ENCODE measurements at places on chromosomes 11 and 22.
A peak's percentile ranks its signal among the peaks of the same experiment; 100 is the strongest.

GRCh38 chr11:115324581-115325432, 179.4 kb downstream of the CADM1 start:
- DNase-seq: no peak

- DNase-seq: no peak
Measured at GRCh38 chr22:45834241-45834640, 142.7 kb downstream of the WNT7B start.

GRCh38 chr11:76724171-76724768, 53.7 kb upstream of the LRRC32 start:
- no peak for DNase-seq

DNA sequence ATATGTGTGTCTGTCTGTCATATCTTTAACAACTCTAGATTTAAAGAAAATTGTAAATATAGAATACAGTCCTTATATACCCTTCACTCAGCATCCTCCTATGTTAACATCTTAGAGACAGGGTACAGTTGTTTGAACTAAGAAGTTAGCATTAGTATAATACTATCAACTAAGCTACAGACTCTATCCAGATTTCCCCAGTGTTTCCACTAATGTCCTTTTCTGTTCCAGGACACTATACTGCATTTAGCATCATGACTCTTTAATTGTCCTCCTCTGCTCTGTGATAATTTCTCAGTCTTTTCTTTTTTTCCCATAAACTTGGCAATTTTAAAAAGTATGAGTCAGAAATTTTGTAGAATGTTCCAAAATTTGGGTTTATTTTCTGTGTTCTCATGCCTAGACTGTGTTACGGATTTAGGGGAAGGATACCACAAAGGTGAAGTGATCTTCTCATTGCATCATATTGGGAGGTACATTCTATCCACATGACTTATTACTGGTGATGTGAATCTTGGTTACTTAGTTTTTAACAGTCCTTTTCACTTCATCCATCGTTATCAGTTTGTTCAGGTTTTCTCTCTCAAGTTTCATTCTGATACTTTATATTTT, 168.4 kb downstream of the SBF2 start:
- DNase-seq: no peak

- no peak for DNase-seq
Measured at GRCh38 chr11:62514151-62514550, 32.5 kb downstream of the AHNAK start.

DNA sequence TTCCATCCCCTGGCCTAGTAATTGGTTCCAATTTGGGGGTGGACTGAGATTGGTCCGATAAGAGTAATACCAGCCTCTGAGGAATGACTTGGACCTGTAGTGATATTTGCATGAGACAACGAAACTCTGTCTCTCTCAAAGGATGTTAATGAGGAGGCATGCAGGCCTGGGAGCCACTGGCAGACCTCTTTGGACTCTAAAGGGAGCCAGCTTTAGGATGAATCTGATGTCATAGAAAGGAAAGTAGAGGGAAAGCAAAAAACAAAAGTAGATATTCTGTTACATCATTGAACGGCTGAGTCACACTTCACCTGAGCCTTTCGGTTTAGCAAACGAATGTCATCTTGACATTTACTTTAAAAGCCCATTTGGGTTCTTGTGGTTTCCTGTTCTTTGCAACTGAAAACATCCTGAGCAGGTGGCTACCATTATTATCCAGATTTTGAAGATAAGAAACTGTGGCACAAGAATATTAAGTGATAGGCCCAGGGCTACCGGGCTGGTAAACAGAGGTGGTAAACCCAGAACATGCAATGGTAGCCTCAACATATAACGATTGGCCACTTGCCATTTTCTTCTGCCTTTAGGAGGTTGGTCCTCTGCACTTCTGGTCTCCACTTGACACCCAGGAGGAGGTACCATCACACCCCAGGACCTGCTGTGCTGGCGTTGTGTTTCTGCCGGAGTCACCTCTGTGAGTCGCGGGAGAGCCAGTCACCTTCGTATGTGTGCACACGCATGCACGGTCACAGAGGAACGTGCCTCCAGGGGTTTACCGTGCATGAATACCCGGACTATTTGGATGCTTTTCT, 42.7 kb downstream of the RTL6 start:
- peak; percentile 17 for DNase-seq

DNA sequence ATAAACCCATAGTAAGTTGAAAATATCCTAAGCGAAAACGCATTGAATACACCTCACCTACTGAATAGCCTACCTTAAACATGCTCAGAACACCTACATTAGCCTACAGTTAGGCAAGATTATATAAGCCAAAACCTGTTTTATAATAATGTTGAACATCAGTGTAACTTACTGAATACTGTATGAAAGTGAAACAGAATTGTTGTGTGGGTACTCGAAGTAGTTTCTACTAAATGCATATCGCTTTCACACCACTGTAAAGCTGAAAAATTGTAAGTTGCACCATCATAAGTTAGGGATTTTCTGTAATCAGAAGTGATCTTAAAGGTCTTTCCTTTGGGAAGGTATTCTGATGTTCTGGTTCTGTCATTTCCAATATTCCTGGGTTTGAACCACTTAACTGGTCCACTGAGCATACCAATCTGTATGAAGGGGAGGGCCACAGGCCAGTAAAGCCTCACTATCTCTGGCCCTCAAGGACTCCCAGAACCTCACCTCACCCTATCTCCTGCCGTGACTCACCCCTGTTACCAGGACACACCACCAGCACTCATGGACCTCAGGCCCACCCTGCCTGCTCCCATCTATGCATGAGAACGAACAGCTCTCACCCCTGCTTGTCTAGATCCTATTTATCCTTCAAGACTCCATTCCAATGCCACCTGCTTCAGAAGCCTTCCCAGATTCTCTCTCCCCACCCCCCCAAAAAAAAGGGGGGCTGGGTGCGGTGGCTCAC, 70.0 kb downstream of the NAT10 start:
- no peak for DNase-seq
